Cerebellar nuclear complex (tissue), 1 donor: ENCODE measurements at places on chromosomes 1 and 21.

DNA sequence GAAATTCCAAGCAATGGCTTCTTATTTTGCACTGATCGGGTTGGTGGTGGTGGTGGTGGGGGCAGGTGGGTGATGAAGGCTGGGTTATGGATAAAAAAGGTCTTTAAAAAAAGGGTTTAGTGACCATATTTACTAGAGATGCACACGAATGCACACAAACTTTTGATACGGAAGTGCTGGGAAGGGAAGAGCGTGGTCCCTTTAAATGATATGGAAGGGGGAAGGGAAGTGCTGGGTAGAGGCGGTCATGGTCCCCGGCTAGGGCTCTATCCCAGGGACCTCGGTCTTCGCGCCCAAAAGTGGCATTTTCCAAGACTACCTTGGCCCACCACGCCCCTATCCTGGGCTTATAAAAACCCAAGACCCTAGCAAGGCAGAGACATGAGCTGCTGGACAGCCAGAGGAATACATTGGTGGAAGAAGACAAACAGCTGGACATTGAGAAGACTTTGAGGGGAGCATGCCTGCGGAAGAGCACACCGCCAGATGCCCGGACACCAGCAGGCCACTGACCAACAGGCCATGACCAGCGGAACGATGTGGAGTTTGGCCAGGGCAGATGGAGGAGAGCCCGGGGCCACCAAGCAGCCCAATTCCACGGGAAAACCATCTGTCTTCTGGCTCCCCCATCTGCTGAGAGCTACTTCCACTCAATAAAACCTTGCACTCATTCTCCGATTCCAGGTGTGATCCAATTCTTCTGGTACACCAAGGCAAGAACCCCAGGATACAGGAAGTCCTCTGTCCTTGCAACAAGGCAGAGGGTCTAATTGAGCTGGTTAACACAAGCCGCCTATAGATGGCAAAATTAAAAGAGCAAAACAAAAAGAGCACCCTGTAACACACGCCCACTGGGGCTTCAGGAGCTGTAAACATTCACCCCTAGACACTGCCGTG, 1720.2 kb downstream of the MRPL39 start:
- DNase-seq = no peak

DNA sequence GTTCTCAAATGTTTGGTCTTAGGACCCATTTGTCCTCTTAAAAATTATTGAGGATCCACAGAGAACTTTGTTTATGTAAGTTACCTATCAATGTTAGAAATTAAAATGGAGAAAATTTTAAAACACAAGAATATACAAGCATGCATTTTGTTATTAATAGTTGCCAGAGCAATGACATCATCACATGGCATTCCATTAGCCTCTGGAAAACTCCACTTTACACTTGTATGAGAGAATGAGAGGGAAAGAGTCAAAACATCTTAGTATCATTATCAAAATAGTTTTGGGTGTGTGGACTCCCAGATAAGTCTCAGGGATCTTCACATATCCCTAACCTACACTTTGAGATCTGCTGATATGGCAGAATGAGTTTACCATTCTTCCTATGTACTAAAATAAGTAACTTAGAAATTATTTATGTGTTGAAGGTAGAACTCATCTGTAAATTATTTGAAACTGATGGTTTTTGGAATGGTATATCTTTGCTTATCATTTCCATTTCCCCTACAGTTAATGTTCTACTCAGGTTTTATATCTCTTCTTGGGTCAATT, 48.8 kb downstream of the RNF220 start:
- DNase-seq = no peak

GRCh38 chr1:68322096-68322495, 89.8 kb upstream of the WLS start:
- DNase-seq = no peak

DNA sequence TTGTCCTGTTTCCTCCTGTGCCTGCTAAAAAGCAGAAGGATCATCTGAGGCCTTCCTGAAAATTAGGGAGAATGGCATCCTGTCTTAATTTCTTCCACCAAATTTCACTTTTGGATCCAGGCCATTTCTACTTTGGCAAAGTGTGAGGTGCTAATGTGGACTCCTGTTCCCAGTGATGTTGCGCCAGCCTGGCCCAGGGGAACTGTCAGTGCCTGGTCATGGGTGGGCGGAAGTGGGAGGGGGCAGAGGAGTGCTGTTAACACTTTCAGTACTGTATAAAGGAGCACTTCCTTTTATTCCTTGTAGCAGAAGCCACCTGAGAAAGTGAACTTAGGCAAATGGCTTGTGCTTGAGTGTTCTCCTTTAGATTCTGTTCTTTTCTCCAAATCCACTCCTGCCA, 19.9 kb downstream of the ELAPOR1 start:
- DNase-seq = peak; percentile 78

GRCh38 chr1:16088996-16089395, 15.5 kb upstream of the FAM131C start:
- DNase-seq = no peak

DNA sequence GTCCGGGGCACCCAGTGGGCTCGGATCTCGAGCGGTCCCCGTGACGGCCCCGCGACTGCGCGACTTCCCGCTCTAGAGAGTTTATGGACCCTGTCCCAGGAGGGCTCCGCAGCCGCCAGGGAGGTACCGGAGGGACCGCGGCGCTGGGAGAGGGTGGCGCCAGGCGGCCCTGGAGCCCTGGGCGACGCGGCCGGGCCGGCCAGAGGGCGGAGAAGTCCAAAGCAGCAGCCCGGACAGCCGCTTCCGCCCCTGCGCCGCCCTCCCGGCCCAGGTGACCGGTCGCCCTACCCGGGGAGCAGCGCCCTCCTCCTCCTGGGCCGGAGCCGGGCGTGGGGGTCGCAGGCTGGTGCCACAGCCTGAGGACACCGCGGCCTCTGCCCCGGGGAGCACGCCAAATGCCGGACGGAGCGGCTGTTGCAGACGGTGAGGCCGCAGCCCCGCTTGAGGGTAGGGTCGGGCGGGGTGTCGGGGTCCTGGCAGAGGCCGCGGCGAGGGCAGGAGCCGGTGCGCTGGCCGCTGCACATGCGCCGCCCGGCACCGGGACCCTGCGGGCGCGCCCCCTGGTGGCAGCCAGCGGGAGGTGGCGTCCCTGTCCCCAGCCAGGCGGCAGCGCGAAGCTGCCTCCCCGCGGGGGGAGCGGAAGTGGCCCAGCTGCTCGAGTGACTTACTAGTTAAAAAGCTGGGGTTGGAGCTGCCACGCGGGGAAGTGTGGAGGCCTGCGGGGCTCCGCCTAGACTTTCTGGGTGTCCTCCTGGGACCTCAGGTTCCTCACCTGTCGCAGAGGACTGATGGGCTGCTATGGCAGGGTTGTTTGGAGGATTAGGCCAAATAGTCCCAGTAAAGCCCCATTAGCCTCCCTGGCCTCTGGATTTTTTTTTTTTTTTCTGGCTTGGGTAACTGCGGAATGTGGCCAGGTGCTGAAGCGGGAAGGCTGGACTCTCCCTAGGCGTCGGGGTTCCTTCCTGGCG, 20.9 kb upstream of the ZNF678 start:
- DNase-seq = no peak

DNA sequence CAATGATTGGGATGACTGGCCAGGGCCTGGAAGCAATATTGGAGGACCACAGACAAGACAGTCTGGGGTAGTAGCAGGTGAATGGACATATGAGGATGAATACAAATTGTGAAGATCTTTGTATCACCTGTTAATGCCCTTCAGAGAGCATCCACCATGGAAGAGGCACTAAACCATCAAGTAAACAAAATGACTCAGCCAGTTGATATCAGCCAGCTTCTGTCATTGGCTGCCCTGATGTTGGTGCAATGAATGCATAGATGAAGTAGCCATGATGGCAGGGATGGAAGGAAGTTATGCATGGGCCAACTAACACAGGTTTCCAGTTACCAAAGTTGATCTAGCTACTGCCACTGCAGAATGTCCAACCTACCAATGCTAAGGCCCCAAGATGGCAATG, 16.1 kb upstream of the ERI3 start:
- DNase-seq = no peak

GRCh38 chr1:2251363-2251762, 23.2 kb downstream of the SKI start:
- DNase-seq = no peak

DNA sequence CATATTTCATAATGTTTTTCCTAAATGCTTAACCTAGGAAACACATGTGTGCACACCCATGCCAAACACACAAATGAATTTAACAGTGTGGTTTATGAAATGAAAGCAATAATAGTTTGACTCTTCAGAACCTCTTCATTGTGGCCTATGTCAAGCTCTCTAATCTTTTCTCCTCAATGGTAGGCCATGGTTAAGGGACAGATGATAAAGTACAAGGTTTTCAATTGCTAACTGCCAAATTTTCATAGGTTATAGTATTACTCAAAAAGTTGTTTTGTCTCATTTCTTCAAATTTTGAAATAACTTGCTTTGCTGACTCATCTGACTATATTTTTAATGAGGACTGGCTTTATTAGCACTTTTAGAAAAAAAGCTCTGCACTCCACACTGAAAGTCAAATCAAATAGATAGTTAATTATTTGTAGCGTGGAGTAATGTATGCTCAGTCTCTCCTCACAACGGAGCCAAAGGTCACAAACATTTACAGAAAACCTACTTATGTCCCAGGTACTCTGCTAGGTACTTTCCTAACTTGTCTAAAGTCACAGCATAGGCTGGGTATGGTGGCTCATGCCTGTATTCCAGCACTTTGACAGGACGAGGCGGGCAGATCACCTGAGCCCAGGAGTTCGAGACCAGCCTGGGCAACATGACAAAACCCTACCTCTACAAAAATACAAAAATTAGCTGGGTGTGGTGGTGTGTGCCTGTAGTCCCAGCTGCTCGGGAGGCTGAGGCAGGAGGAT, 3.0 kb upstream of the ADCY10 start:
- DNase-seq = no peak

- no peak for DNase-seq
Measured at GRCh38 chr1:100134872-100135271, 1.9 kb downstream of the TRMT13 start.

- no peak for DNase-seq
Measured at GRCh38 chr21:14824126-14824525, 240.7 kb downstream of the NRIP1 start.
